ENCODE measurements at places on chromosomes 13 and 19.

DNA sequence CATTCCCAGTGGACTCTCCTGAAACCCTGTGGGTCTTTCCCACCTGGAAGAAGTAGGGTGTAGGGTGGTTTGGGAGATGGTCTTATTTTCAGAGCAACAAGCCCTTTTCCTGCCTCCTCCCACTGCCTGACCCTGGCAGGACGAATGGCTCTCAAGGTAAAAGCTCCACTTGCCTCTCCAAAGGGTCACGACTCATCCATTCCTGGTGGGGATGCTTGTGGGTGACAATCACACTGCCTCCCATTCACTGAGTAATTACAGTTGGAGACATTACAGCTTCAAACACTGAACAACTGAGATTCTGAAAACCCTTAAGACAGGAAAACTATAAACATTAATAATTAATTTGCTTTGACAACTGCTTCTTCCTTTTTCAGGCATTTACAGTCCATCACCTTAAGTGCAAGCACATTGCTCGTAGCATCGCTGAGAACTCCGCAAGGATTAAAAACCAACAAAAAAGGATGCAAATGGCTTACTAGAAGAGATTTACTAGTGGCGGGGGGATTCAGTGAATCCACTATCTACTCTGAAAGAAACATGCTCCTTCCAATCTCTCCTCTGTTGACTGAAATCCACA, 199.6 kb upstream of the IRS2 start:
- DNase-seq = no peak

DNA sequence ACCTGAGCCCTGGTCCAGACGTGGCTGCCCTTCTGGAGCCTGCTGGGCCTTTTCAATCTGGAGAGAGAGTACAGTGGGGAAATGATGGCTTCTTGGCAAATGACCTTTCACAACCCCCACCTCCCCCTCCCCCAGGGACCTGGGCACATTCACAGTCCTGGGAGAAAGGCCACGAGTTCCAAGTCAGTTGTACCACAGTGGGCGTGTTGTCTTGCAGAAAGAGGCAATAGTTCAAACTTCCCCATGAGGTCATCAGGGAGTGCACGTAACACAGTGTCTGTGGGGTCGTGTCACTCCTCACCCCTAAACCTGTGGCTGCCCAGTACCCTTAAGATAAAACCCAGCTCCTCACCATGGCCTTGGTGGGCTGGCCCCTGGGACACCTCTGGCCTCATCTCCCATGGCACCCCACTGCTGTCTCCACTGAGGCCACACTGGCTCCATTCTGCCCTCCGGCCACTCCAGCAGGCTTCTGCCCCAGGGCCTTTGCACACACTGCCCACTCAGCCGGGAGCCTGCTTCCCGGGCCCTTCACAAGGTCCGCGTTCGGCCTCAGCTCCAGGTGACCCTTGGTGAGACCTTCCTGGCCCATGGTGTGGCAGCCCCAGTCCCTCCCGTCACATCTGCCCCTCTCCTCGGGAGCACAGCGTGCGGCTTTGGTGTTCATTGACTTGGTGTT, 13.3 kb downstream of the PLIN4 start:
- no peak for DNase-seq

- no peak for DNase-seq
Measured at GRCh38 chr13:80727321-80727975, 386.5 kb upstream of the SPRY2 start.

- DNase-seq = no peak
Measured at GRCh38 chr19:21519488-21519887, 14.1 kb downstream of the ZNF429 start.

GRCh38 chr19:50060107-50060506, 34.3 kb downstream of the ZNF473 start:
- DNase-seq = no peak

GRCh38 chr13:45953082-45953481, 99.5 kb downstream of the ZC3H13 start:
- DNase-seq = no peak

DNA sequence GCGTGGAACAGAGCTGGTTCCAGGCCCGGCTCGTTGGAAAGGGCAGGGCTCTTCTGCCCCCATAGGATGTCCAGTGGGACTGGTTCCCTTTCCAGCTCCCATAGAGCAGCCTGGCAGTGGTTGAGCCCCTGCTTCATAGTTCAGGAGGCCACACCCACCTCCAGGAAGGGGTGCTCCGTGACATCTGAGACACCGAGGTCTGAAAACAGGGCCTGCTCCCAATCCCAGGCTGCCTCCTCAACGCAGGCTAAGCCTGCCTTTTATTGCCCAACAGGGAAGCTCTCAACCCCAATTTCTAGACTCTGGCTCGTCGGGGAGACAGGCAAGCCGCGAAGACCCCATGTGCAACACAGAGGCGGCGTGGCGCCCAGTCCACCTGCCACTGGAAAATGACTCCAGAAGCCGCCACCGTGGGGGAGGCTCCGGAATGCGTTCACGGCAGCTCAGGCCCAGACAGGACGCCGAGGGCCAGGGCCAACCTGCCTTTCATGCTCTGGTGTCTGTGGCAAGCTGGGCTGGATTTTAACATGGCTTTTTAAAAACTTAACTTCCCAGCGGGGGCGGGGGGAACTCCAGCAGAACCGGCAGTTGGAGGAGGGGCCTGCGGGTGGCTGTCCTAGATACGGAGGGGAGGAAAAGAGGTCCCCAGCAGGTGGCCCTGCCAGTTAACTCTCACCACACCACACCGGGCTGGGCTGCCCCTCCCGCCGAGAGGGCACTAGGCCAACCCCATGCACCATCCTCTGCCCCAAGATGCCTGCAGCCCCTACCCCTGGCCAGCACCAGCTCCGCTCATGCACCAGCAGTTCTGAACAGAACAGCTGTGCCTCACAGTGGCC, 17.9 kb upstream of the TINCR start:
- DNase-seq = peak; percentile 87

- no peak for DNase-seq
Measured at GRCh38 chr13:79283742-79284141, 122.3 kb downstream of the RBM26 start.

GRCh38 chr13:93561576-93562225, 335.1 kb downstream of the GPC6 start:
- no peak for DNase-seq

GRCh38 chr13:45482571-45483173, 17.9 kb downstream of the COG3 start:
- no peak for DNase-seq

DNA sequence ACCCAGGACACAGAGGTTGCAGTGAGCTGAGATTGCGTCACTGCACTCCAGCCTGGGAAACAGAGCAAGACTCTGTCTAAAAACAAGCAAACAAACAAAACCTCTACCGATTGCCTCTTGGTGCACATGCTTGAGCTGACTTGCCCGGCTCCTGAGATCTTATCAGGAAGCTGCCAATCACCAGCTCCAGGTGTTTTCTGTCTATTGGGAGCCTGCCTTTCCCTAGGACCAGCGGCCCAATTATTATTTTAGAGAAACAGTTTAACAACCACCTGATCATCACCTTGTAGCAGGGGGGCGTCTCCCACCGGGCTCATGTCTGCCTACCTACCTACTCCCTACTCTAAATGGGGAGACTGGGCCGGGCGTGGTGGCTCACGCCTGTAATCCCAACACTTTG, 10.8 kb downstream of the CLEC4M start:
- no peak for DNase-seq

- peak; percentile 52 for DNase-seq
Measured at GRCh38 chr13:81929988-81930387, 1589.1 kb upstream of the SPRY2 start.

DNA sequence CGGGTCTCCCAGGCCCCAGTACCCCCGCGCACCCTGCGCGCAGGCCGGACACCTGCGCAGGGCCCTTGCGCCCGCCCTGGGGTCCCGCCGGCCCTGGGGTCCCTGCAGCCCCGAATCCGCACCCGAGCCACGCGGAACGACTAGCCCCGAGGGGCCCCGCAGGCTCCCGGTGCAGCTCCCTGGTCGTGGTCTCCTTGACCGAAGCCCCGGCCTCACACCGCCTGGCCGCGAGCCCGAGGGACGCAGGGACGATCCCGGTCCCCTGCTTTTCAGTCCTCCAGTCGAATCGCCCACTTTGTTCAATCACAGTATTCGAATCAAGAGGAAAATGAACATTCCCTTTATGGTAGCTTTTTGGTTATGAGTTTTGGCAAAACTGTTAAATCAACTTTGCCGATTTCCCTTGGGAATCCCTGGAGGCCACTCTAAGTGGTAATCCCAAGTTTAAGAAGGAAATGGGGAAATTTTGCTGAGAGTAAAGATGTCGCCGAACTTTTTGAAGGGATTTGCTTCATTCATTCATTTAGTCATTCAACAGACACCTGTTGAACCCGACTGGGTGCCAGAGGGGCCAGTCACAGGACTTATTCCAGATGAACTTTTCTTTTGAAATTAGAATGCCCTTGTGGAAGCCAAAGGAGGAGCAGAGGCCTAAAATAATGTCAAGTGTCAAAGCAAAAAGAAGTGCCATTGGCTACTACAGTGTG, 75.0 kb downstream of the ZIC5 start:
- DNase-seq = no peak

DNA sequence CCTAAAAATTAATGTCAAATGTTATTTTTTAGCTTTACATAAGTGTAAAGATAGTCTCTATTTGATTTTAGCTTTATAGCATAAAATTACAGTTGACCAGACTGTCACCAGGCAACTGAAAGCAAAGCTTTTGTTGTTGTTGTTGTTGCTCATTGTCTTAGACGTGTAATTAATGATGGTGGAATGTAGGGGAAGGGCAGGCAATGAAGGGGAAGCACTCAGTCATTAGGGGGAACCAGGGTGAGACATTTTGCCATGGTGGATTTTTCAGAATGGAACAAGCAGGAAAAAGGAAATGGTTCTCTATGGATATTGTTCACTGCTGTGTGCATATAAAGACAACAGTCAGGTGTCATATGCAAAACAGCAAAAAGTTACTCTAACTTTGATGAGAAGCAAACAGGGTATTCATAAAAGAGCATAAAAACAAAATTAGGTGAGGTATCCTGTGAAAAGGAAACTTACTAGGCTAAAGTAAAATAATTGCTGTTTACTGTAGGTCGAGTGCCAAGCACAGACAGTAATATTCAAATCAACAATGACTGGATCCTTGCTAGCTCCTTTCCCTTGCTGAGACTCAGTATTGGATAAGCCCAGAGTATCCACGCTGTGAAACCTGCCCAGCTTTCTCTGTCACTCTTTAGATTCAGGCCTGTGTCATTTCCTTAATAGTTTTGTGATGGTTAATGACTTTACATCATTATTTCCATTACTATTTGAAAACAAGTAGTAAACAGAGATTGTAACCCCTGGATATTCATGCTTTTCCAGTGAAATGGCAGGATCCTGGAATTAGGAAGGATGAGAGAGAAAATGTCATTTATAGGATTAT, 110.5 kb downstream of the LRCH1 start:
- DNase-seq = no peak

DNA sequence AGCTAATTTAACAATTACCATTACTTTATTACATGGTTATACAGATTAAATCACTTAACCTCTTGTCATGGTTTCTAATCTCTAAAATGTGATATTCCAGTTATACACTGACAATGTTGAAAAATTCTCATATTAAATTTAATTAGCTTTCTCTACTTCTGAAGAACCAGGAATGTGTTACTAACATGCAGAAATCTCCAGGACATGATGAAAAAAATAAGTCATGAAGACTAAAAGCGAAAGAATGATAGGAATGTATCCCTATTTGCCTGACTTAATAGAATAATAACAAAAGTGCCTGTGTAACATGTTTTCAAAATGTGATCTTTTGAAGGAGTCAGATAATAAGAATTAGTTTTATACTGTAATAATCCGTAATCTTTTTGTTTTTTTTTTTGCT, 2823.7 kb upstream of the PCDH20 start:
- no peak for DNase-seq

DNA sequence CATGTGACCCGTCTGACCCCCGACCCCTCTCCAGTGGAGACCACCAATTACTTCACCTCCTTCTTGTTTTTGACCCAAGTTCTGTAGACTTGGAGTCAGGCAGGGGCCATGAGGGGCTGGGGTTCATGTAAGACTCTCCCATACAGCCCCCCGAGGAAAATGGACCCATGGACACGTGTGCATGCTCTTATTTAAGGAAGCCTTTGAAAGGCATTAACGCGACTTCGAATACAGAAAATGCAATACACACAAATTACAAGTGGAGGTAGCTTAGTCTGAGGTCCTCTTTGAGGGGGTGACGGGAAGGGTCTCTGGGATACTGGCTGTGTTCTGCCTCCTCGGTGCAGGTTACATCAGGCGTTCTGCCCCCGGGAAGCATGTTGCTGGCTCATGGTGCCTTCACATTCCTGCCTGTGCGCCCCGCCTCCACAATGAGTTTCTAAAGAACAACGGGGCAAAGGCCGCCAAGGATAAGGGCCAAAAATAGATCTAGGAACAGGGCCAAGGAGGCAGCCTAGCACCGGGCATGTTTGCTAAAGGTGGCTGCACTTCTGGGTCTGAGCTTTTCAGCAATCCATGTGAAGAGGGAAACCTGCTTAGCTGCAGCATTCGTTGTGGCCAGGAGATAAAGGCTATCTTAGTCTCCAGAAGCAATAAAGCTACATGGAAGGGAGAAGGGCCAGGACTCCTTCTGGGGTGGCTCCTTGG, 54.5 kb downstream of the RAB20 start:
- DNase-seq = peak; percentile 31

DNA sequence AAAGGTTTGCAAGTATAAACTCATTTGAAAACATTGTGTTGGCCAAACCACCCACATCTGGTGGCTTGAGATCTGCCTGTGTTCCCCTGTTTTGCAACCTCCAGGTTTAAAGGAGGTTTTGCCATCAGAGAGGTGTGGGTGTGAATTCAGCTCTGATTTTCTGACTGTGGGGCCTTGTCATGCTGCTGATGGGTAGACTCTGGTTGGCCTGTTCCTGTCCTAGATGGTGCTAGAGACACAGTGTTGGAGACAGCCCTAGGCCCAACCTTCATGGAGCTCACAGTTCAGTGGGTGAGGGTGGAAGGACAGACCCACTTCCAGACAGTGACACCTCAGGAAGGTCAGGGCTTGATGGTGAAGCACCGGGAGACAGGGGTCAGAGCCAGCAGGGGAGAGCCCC, 7.5 kb downstream of the RAB4B start:
- no peak for DNase-seq

DNA sequence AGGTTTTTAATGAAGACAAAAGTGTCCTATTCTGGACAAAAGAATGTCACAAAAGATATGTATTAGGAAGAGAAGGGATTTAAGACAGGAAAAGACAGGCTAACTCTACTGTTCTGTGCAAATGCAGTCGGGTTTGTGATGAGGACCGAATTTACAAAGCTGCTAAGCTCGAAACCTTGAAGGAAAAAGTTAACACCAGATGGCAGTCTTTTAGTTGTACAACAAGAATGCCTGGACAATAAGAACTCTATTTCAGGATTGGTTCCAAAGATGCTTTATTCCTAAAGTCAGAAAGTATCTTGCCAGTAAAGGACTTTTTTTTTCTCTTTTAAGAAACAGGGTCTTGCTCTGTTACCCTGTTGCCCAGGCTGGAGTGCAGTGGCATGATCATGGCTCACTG, 51.1 kb downstream of the HS6ST3 start:
- DNase-seq = no peak

GRCh38 chr13:57878291-57878690, 246.7 kb downstream of the PCDH17 start:
- DNase-seq = no peak

All from kidney (tissue), 22 donors.